ENCODE measurements at places on chromosomes 1 and 21.

DNA sequence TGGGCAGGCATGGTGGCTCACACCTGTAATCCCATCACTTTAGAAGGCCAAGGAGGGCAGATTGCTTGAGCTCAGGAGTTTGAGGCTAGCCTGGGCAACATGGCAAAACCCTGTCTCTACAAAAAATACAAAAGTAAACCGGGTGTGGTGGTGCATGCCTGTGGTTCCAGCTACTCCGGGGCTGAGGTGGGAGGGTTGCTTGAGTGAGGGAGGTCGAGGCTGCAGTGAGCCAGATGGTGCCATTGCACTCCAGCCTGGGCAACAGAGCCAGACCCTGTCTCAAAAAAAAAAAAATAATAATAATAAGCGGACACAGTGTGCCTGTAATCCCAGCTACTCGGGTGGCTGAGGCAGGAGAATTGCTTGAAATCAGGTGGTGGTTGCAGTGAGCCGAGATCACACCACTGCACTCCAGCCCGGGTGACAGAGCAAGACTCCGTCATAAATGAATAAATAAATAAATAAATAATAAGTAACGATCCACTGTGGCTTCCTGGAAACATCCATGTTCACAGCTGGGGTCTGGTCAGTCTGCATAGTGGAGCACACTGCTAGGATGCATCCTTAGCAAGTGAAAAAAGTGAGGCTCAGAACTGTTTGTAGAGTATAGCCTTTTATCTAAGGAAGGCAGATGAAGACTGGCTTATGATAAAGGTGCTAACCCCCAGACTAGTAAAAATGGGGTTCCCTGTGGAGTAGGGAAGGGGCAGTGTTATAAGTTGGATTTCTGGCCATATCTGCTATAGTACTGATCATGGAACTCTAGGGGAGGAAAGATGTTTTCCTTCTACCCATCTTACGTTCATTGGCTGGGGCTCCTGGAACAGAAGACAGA lies 15.7 kb downstream of the PKNOX1 start:
- no peak for DNase-seq

GRCh38 chr1:247373721-247374141 lies 42.1 kb upstream of the ZNF496 start:
- peak; percentile 82 for DNase-seq

DNA sequence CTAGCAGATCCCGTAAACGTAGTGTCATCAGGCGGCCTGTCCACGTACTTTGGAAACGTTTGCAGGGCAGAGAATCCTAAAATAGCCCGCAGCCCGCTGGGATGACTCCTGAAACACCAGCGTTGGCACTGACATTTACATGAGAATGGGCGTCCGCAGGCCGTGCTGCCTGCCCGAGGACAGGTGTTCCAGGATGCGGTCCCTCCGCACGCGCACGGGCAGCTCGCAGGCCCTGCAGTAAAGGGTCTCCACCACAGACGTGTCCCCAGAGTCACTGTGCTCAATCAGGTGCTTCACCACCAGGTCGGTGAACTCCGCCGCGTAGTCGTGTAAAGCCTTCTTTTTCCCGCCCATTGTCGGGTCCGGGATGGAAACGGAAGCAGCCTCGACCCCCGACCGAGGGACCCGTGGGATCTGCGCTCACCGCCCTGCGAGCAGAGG lies 5.8 kb upstream of the CCDC27 start:
- no peak for DNase-seq

DNA sequence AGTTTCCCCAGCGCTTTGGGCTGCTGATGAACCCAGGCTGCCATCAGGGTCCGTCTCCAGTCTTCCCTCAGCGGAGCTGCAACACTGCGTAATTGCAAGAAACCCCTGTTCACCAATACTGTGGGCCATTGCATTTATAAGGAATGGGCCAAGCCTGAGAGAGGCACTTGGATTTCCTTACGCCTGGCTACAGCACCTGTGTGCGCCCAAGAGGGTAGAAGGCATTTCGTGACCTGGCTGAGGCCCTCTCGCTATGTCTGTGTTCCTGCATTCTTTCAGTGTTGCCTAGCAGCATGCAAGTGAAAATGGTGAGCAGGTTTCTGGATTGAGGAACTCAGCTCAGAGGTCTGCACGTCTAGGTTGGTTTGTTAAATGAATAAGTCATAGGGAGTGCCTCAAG lies 12.0 kb upstream of the OR2W3 start:
- no peak for DNase-seq

- no peak for DNase-seq
Measured at GRCh38 chr1:235892734-235893413, 26.2 kb upstream of the LYST start.
